ENCODE measurements at places on chromosomes 2 and 18. TPM values are rescaled to one million over a fixed set of nuclear protein-coding genes. Genes with fewer than 3 reads are reported as not detected.

Gene MEP1B
- 0.11 TPM for total RNA-seq

Gene CDCA7
- 3.1 TPM for total RNA-seq

Gene KCNIP3
- total RNA-seq, result 26.0 TPM

Gene ALK
- under 0.01 TPM for total RNA-seq

Gene ABCG8
- not detected for total RNA-seq

Gene TXNDC2
- total RNA-seq, result not detected

Gene PRKAG3
- not detected for total RNA-seq

Gene PHLPP1
- total RNA-seq, result 6.6 TPM

Gene BCL11A
- 41.6 TPM for total RNA-seq

Gene CFAP53
- 0.43 TPM for total RNA-seq

Gene DCTN1
- 148 TPM for total RNA-seq
